ENCODE measurements at places on chromosomes 1 and 21.

- no peak for DNase-seq
Observed at GRCh38 chr1:235027076-235027861, 101.4 kb downstream of the TOMM20 start.

GRCh38 chr1:74690364-74690696 is 16.7 kb upstream of the ERICH3 start:
- no peak for DNase-seq

- DNase-seq: no peak
Observed at GRCh38 chr1:223007935-223008334, 135.1 kb downstream of the TLR5 start.

GRCh38 chr21:46220275-46220810 is 8.2 kb downstream of the LSS start:
- no peak for DNase-seq

GRCh38 chr1:24329797-24330543 is 10.8 kb downstream of the GRHL3 start:
- no peak for DNase-seq

GRCh38 chr1:46484783-46485490 is 4.7 kb upstream of the DMBX1 start:
- DNase-seq: no peak

GRCh38 chr1:183881387-183882131 is 76.6 kb downstream of the RGL1 start:
- DNase-seq: no peak

DNA sequence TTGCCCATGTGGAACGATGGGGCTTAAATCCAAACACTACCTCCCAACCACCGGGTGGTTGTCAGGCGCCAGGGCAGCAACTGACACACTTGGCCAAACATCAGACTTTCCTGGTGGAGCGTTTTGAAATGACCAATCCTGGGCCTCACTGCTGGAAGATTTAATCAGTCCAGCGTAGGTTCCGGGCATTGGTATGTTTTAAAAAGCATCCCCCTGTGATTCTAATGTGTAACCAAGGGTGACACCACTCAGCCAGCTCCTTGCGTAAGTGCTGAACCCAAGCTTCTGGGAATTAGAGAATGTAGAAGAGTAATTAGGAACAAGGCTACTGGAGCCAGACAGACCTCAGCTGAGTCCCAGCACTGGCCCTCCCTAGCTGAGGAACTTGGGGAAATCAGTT is 44.8 kb upstream of the KAZN start:
- no peak for DNase-seq

- DNase-seq: no peak
Observed at GRCh38 chr1:47624531-47624930, 186.7 kb downstream of the FOXD2 start.

- DNase-seq: peak; percentile 73
Observed at GRCh38 chr1:227728059-227728891, 6.8 kb downstream of the JMJD4 start.

DNA sequence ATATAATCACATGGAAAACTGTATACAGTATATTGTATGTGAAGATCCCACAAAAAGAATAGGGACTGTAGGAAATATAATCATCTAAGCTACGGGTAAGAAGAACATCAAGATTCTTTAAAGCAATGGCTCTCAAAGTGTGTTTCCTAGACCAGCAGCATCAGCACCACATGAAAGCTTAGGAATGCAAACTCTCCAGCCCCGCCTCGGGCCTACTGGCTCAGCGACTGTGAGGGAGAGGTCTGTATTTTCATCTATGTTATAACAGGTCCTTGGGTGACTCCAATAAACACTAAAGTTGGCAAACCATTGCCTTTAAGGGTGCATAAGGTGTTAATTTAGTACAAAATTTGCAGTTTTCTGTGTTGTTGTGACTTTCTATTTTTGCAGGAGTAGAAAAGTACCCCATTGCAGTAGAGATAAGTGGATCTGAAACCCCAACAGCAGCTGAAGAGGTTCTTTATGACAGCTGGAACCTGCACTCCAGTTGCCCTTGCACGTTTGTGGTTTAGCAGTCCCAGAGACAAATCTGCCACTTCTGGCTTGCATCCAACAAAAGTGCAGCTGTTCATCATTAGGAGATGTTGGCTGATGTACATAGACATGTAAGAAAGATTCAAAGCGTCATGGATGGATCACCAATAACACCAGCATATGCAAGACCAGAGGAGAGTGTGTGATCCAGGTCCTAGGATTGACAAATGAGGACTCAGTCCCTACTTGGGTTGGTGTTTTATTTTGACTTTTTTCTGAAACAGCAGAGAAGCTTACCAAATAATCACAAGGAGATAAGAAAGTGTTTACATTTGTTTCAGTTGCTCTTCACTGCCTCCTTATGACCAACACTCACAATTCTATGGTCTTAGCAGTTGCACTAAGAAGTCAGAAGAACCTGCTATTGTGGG is 15.9 kb upstream of the IFNAR1 start:
- DNase-seq: peak; percentile 99

DNA sequence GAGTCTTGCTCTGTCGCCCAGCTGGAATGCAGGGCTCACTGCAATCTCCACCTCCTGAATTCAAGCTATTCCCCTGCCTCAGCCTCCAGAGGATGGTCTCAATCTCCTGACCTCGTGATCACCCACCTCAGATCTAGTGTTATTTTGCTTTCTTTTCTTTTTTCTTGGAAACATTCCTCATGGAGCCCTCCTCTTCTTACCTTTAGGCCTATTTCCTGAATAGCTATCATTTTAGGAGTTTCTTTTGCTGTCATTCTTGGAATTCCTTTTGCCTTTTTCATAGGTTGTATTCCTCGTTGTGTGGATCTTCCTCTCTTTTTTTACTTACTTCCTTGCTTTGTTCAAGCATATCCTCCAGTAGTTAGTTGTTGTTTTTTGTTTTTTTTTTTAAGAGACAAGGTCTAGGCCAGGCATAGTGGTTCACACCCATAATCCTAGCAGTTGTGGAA is 173.8 kb downstream of the RASAL2 start:
- no peak for DNase-seq

- DNase-seq: no peak
Observed at GRCh38 chr1:236524895-236525184, 1.1 kb downstream of the LGALS8 start.

- DNase-seq: no peak
Observed at GRCh38 chr1:36787312-36787913, 246.9 kb downstream of the GRIK3 start.

- DNase-seq: no peak
Observed at GRCh38 chr1:5953386-5953785, 38.8 kb downstream of the NPHP4 start.

GRCh38 chr1:26616881-26617280 is 78.9 kb upstream of the ARID1A start:
- no peak for DNase-seq

DNA sequence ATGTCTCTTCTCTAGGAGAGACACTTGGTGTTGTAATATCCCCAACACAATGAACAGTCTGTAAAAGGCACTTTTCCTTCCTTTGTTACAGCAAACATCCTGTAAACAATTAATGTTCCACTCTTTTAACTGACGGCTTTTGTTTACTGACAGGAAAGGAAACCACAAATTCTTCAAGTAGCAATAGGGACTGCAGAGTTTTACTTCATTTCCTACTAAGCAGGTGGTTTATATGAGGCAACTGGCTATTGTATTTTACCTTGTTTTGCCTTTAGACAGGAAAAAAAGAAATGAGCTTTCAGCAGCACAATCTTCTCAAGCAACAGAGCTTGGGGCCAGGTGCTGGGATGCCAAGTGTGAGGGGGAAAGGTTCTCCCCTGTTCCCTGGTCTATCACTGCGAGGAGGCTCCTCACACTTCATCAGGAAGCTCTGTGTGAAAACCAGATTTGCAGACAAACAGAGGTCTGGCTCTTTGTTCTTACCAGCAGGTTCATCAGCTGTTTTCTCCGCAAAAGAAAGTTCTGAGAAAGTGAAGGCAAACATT is 51.2 kb downstream of the SIPA1L2 start:
- DNase-seq: peak; percentile 72

- DNase-seq: no peak
Observed at GRCh38 chr1:36913484-36914060, 120.7 kb downstream of the GRIK3 start.

DNA sequence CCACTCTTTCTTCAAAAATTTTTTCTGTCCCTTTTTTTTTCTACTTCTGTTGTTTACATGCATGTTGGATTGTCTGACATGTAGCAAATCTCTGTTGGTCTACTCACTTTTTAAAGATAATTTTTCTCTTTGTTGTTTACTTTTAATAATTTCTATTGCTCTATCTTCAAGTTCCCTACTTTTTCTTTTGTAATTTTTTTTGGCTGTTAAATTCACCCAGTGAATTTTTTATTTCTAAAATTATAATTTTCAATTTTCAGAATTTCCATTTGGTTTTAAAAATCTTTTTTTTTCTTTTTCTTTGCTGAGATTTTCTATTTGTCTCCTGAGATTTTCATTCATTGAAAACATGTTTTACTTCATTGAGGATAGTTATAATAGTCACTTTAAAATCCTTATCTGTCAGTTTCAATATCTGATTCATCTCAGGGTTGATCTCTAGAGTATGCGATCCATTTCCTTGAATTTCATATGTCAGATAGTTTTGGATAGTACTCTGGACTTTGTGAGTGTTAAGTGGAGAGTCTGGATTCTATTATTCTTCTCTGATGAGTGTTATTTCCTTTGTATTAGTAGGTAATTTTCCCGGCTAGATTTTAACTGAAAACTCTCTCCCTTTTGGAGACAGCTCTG is 1.6 kb upstream of the TSEN15 start:
- no peak for DNase-seq

GRCh38 chr1:207455183-207455754 is 1.1 kb downstream of the CR2 start:
- DNase-seq: peak; percentile 41

DNA sequence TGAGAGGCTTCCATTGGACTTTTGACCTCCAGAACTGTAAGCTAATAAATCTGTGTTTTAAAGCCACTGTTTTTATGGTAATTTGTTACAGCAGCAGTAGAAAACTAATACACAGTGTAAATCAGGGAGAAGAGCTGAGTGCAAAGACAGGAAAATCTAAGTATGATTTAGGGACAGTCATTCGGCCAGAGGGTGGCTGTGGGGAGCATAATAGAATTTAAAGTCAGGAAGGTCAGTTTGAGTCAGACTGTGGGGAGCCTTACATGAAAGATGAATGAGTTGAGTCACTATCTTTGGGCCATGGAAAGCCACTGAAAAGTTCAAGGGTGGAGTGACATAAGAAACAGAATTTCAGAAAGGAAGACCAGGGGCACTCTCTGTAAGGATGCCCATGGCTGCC is 52.4 kb upstream of the SSX2IP start:
- DNase-seq: no peak

- DNase-seq: no peak
Observed at GRCh38 chr21:25405984-25406383, 201.3 kb downstream of the MRPL39 start.

GRCh38 chr1:212915245-212916091 is 34.9 kb upstream of the VASH2 start:
- DNase-seq: no peak

DNA sequence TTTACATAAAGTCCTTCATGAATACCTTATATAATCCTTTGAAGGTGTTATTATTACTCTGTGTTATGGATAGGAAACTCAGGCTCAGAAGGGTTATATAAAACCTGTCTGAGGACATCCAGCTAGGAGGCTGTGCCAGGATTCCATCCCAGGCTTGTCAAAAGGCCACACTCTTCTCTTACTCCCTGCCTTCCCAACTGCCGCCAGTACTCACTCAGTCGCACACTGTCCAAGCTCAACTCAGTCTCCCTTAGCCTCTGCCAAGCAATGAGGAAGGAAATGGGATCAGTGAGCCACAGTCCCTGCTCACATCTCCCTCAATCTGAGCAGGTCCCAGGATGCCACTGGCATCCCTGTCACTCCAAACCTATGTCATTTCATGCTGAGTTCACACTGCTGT is 94.4 kb downstream of the NAV1 start:
- DNase-seq: no peak

DNA sequence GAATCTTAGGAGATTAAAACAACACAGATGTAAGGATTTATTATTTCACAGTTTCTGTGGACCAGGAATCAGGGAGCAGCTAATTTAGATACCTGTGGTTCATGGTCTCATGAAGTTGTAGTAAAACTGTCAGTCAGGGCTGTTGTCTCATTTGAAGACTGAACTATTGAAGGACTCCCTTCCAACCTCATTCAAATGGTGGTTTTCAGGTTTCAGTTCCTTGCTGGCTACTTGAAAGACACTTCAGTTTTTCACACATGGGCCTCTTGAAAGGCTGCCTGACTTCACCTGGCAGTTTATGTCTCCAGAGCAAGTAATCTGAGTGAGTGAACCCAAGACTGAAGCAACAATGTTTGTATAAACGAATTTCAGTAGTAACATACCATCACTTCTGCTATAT is 915.9 kb downstream of the PLA2G4A start:
- peak; percentile 89 for DNase-seq

DNA sequence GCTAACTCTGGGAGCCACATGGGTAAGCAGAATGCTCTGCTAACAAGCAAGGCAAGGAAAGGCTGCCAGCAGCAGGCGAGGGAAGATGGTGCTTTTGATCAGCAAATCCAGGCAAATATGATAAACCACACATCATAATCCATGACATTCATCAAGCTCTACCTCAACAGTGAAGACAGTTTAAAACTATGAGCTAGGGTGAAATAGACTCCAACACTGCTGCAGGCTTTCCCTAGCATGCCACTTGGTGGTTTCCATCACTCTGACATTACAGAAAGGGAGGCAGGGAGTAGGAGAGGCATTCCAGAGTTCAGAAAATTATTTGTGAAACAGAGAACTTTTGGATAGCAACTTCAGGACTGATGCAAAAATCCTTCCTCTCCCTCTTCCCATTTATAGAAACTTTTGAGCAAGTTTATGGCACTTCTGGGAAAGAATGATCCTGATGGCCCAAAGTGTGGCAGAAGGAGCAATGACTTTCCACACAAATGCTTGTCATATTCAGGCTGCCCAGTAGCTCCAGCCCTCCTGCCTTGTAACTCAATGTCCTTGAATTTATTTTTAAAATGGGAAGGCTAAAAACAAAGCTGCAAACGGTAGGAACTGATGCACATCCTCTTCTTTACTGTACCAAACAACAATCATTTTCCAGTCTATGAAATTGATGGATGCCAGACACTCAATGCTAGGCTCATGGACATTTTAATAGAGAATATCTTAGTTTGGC is 70.8 kb downstream of the SMYD2 start:
- no peak for DNase-seq

All from MM.1S (cell line).